ENCODE measurements at places on chromosomes 11 and 22.

DNA sequence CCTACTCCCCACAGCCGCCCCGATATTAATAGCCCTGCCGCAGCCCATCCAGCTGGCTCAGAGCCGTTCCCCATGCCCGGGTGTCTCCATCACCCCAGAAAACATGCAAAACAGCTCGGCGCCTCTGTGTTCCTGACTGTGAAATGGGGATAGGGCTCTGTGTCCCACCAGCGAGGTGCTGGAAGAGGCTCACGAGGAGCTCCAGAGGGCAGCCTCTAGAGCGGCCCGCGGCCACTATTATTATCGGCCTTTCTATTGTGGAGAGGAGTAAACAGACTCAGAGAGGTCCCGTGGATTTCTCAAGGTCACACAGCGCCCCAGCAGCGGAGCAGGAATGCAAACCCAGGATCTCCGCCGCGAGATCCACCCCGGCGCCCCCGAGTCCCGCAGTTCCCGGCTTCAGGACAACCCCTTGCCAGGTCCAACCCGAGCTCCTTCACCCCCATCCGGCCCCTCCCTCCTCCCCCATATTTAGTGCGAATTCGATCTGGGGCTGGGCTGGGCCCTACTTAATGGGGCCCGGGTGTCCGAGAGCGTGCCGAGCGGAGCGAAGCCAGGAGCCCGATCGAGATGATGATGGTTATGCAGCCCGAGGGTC, at the start of gene ACTN3:
Gene ACTN3, plus strand, starts transcription at position 536 of the 598 bp plus-strand sequence. Its CDS starts 35 bp downstream, at position 571.
- DNase-seq, result no peak

DNA sequence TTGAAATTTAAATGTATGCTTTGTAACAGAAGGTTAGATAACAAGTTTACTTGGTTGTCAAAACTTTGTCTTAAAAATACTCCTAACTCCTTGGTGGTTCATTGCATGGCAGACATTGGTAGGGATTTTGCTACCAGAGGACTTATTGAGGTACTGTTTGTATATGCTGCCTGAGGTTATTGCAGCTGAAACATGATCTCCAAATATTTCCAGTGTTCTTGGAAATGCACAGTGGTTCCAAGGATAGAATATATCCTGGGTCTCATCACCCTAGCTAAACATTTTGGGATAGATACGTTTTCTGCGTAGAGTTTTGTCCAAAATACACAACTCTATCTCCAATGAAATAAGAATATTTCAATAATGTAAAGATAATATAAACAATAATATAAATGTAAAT, 109.2 kb downstream of the RAB38 start:
- DNase-seq, result no peak

DNA sequence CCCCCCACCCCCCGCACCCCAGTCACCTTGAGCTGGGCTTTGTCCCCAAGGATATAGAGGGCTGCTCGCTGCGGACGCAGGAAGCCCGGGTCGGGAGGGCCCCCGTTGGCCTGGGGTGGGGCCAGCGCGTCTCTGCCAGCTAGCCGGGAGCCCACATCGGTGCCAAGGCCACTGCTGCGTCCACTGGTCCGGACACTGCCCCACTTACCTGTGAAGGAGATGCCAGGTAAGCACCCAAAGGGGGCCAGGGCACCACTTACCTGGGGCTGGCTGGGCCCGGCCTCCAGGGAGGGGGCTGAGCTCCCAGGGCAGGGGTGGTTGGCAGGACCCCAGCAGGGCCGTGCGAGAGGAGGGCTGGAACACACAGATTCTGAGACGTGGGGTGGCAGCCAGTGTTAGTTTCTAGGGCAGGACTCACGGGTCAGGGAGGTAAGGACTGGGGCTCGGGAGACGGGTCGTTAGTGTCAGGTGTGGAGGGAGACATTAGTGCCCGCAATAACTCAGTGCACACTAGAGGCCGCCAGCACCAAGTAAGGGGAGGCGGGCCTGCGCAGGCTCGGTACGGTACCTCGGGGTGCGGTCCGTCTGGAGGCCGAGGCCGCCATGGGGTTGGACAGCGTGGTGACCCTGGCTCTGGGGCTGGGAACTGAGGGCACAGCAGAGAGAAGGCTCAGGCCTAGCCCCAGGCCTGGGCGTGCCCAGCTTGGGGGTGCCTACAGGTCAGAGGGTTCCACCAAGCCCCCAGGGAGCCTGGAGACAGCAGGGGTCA, 18.2 kb downstream of the SBF1 start:
- no peak for DNase-seq

DNA sequence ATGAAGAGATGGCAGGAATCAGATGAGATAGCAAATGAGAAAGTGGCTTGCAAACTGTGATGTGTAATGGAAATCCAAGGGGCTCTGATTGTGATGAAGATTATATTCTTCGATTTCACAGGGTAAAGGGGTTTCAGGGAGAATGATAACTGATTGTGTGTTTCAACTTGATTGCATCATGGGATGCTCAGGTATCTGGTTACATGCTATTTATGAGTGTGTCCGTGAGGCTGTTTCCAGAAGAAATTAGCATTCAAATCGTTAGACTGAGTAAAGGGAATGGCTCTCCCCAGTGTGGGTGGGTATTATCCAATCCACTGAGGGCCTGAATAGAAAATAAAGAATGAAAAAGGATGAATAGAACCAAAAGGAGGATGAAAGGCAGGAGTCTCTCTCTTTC, 278.7 kb upstream of the LARGE1 start:
- DNase-seq, result no peak

- DNase-seq, result no peak
These were observed 70.6 kb upstream of the SEPTIN5 start for GRCh38 chr22:19643448-19644313.

Data from NCI-H1417 treated with DMSO at 0.1 percent for 48 hours (cell line).